ENCODE measurements at places on chromosomes 2 and 18.

- no peak for DNase-seq
These were observed 36.6 kb downstream of the USP34 start for GRCh38 chr2:61434314-61434713.

DNA sequence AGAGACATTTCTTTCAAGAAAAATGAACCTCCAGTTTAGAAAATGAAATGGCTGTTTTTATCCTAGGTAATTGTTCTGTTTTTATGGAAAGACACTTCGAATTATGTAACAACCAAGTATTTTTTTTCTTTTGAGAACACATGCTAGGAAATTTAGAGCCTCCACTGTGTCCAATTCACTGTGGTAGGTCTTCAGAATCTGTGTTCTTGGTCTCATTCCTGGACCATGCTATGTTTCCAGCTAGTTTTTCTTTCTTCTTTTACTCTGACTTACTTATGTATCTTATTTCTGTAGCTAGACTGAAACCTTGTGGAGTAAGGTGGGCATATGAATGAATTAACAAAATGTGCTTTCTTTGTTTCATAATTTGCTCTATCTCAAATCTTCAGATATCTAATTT lies 391.7 kb upstream of the KLHL29 start:
- no peak for DNase-seq

GRCh38 chr2:223365158-223365679 lies 236.9 kb downstream of the SCG2 start:
- no peak for DNase-seq

DNA sequence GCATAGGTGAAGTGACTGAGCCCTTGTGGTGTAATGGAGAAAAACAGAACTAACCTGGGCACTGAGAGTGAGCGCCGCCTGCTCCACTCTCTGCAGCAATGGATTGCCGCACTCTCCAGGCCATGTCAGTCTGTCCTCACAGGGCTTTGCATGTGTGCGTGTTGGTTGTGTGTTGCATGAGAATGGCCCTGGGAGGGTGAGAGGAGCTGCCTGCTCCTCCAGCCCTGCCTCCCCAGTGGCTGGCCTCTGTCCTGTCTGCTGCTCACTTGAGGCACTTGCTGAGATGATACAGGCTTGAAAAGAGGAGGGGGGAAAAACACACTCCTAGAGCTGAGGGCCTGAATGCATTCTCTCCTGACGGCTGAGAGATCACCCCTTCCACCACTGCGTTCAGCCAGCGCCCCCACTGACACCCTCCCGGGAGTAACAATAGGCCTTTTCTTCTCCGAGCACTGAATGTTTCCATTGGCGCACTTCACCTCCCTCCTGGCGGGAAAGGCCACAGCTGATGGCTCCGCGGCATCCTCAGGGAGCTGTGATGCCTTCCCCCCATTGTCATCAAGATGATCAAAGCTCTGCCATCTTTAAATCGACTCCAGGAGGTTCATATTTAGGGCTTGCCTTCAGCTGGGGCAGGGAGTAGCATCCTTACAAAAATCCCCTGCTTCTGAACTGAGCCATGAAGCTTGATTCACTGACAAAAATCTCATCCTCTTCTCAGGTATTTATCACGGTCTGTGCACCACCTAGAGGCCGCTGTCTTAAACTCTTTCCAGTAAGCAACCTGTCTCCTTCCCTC lies 49.9 kb upstream of the DAPL1 start:
- DNase-seq: no peak

DNA sequence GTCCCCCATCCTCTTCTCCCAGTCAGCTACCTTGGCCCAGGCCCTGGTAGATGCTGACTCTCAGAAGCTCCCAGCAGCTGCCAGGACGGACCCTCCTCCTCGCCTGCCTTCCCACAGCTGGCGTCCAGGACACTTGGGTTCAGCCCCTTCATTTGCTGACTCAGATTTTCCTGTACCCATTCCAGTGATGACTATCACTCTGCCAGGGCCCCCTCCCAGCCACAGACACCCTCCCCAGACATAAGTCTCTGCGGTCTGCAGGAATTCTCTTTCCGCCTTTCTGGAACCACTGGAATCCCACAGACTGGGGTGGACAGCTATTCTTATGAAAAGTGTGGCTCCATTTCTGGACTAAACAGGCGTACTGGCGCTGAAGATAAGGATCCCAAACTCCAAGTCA lies 260.3 kb upstream of the EPAS1 start:
- DNase-seq: no peak

DNA sequence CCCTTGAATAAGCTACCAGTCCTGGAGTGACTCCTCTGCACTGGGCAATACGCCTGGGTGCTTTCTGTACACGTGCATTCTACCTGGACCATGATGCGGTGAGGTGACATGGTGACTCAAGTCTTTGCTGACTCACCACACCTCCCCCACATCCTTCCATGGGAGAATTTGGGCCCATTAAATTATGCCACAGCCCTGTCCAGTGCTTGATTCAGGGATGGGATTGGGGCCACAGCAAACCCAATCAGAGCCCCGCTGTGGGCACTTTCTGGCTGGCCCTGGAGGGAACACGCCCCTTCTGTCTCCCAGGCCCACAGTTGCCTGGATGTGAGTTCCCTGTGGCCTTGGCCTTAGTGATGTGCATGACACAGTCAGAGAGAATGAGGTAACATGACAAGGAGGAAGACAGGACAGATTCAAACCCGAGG lies 86.9 kb downstream of the LRRC30 start:
- no peak for DNase-seq

DNA sequence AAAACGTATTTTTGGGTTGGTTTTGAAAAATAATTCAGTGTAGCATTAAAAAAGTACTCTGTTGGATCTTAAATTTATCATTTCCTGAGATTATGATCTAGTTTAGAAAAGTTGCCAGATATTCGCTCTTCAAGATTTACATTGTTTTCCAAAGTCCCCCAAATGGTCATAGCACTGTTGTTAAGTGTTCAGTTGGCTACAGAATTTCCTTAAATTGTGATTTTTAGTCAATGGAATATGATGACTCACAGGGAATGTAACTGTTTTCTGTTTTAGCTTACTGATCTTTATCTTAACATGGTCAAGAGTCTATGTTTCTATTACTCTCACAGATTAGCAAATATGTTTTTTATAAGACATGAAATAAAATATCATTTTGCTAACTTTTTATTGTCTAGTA lies 23.2 kb downstream of the PLCL1 start:
- DNase-seq: no peak

DNA sequence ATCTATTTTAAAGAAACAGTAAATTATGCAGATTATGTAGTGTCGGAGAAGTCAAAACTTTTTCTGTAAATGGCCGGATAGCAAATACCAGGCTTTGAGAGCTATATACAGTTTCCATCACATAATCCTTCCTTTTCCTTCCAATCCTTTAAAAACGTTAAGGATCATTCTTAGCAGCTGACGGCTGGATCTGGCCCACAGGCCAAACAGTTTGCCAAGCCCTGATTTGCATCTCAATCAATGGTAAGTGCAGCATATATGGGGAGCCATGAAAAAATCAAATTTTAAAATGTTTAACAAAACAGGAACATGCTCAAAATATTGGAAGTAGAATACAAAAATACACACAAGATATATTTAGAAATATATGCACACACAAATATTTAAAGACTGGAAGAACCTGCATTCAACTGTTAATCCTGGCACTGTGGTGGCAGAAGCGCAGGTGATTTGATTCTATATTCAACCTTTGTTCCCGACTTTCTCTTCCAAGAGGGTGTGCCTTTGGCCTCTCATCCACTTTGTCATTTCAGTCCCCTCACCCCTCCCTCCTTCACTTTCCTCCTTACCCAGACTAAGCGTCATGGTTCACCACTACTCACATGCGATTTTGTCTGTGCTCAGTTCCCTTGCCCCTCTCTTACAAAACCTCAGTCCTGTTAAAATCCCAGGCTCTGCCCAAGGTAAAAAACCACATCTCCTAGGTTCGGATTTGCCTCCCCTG lies 27.3 kb downstream of the NDUFA10 start:
- DNase-seq: no peak

- no peak for DNase-seq
These were observed 2.7 kb upstream of the COL3A1 start for GRCh38 chr2:188971432-188971861.

GRCh38 chr2:77232909-77233425 lies 289.2 kb downstream of the LRRTM4 start:
- no peak for DNase-seq

- no peak for DNase-seq
These were observed 9.9 kb upstream of the IL1A start for GRCh38 chr2:112794131-112794733.

Measured in activated CD4-positive, CD25-positive, alpha-beta regulatory T cell treated with anti-CD3 and anti-CD28 coated beads, Interleukin-2, amount 50 U/mL, for 16 hours (primary cell).